ENCODE measurements at places on chromosomes 2 and 18. TPM values are rescaled to one million over a fixed set of nuclear protein-coding genes. Genes with fewer than 3 reads are reported as not detected.

Gene TNS1
- total RNA-seq, result 132 TPM

Gene EMILIN2
- 41.1 TPM for total RNA-seq

Gene MZT2A
- 38.9 TPM for total RNA-seq

Gene RFTN2
- 30.3 TPM for total RNA-seq

Gene TCF23
- total RNA-seq, result 0.11 TPM

Gene ANKRD23
- total RNA-seq, result 24.0 TPM

Gene PFN4
- 4.1 TPM for total RNA-seq

Gene GKN2
- not detected for total RNA-seq

Gene STPG4
- total RNA-seq, result not detected

Gene CD207
- total RNA-seq, result 5.3 TPM

Gene SLC11A1
- total RNA-seq, result 7.8 TPM

Gene PCARE
- 57.0 TPM for total RNA-seq

Gene AQP12B
- total RNA-seq, result not detected

Gene INHBB
- total RNA-seq, result 25.7 TPM
